ENCODE measurements at places on chromosomes 4 and X. TPM values are rescaled to one million over a fixed set of nuclear protein-coding genes. Genes with fewer than 3 reads are reported as not detected.

GRCh38 chr4:137967480-137968190, 274.5 kb downstream of the SLC7A11 start:
- DNase-seq: no peak

GRCh38 chrX:10582945-10583344, 37.4 kb downstream of the MID1 start:
- DNase-seq: no peak

The NMU gene
- not detected for total RNA-seq

The RNF4 gene
- 76.9 TPM for total RNA-seq

DNA sequence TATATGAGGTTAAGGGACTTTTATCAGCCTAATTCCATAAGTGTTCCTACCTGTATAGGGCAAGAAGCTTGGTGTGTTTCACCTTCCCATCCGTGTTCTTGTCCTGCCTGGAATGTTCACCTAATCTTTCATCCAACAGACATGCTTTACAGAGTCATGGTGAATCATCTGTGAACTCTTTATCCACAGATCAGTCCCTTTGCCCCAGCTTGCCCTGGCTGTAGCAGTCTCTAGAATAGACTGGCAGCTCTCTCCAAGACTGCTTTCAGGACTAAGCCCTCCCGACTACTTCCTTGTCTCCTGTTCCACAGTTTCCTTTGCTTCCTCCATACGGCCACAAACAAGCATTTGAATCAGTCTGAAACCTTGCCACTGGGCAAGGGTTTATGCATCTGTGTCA, 177.9 kb upstream of the IL15 start:
- no peak for DNase-seq

The NAP1L3 gene
- total RNA-seq: 3.4 TPM

GRCh38 chrX:153648358-153649177, 1.6 kb downstream of the DUSP9 start:
- no peak for DNase-seq

DNA sequence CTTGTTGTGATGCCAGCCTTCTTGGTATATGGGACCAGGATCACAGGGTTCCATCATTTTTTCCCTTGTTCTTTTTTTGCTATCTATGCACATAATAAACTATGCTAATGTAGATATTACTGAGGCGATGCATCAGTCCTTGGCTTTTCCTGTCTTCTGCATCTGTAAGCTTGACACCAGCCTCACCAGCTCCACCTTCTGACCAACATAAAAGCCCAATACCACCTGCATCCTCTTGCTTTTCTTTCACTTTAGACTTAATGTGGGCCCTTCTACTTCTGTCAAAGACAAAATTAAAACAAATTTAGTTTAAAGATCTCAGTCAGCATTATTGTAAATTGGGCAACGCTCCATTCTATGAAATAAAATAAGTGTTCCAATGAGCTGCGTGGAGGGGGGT, 1718.8 kb upstream of the PCDH10 start:
- DNase-seq: no peak

DNA sequence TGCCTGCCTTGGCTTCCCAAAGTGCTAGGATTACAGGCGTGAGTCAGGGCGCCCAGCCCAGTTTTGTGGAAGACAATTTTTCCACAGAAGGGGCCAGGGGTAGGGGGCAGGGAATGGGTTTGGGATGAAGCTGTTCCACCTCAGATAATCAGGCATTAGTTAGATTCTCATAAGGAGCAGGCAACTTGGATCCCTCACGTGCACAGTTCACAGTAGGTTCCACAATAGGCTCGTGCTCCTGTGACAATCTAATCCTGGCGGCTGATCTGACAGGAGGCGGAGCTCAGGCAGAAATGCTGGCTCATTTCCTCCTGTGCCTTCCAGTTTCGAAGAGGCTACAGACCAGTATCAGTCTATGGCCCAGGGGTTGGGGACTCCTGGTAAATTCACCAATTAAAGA, 491.6 kb upstream of the AADAT start:
- no peak for DNase-seq

GRCh38 chr4:77538144-77538543, 67.5 kb upstream of the CXCL13 start:
- DNase-seq: no peak

GRCh38 chr4:133594390-133595207, 445.5 kb downstream of the PCDH10 start:
- DNase-seq: no peak

GRCh38 chrX:10107483-10107882, 49.3 kb upstream of the CLCN4 start:
- no peak for DNase-seq

The ETDB gene
- not detected for total RNA-seq

Measured in ureter (tissue), 1 donor.